ENCODE measurements at places on chromosomes 3 and 15.

GRCh38 chr15:81098861-81099651, 35.0 kb upstream of the CFAP161 start:
- no peak for DNase-seq

DNA sequence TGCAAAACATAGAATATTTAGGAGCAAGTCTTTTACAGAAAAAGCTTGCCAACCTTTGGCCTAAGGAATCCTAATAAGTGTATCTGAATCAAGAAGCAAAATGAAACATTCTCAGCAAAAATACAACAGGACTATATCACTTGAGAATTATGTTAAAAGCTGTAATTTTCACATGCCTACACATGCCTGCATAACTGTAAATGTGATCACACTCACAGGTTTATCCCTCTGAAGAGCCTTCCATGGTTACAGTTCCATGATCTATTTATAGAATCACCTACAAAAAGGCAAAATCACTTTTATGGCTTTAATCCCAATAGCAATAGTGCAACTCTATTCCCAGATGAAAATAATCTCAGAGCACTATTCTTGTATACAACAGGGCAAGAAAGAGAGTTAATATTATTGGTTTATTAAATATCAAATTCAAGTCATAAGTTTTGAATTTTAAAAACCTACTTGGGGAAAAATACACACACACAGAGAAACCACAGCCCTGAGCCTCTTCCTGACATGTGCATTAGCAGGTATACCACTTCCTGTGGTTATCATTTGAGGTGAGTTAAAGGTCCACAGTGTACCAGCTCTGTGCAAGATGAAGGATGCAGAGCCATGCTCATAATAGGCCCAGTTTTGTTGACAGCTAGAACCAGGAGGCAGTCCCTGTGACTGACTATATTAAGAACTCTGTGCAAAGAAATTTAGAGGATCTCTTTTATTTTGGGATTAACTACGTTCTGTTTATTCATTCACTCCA, 252.5 kb upstream of the TGFBR2 start:
- DNase-seq: no peak

DNA sequence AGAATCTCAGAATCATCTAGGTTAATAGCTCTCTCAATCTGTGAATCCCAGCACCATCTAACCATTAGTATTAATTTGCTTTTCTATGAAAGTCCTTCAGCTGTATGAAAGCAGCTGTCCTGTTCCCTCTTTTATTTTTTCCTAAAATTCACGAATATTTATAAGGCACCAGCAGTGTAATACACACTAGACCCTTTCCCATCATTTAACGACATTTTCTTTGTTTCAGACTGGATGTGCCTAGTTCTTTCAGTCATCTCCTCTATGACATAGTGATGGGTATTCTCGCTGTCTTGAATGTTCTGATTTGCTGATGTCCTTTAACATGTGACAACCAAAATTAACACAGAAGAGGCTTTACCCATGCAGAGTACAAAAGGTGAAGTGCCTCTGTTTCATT, 48.9 kb upstream of the ATP10A start:
- no peak for DNase-seq

- peak; percentile 24 for DNase-seq
Observed at GRCh38 chr15:28974142-28974541, 88.4 kb downstream of the APBA2 start.

- no peak for DNase-seq
Observed at GRCh38 chr15:50880206-50880605, 28.3 kb upstream of the AP4E1 start.

- no peak for DNase-seq
Observed at GRCh38 chr3:7315037-7315436, 454.1 kb downstream of the GRM7 start.

- DNase-seq: peak; percentile 88
Observed at GRCh38 chr15:100341750-100342560, at the start of gene ADAMTS17. TSS of gene ADAMTS17 (minus strand) at chr15:100341975. CDS start at chr15:100341899, 76 bp downstream.

Measured in activated CD8-positive, alpha-beta memory T cell treated with anti-CD3 and anti-CD28 coated beads for 1 hour (primary cell).